ENCODE measurements at places on chromosomes 6 and 20. TPM values are rescaled to one million over a fixed set of nuclear protein-coding genes. Genes with fewer than 3 reads are reported as not detected.

GRCh38 chr6:81856872-81857271 lies 104.4 kb upstream of the TENT5A start:
- H3K27me3 ChIP-seq, result no peaks in the 10 kb centered on the region
- no peak for DNase-seq
- H3K4me1 ChIP-seq, result no peaks in the 10 kb centered on the region
- no peak overlapping the region for H3K4me3 ChIP-seq
- no peaks in the 10 kb centered on the region for H3K36me3 ChIP-seq

RHAG gene
- not detected for total RNA-seq

- peak overlapping the region; percentile 37 for H3K27ac ChIP-seq
- DNase-seq, result no peak
- H3K4me1 ChIP-seq, result peaks cover 39% of the 10 kb centered on the region
- no peaks in the 10 kb centered on the region for H3K27me3 ChIP-seq
These were observed 14.7 kb downstream of the UQCC2 start for GRCh38 chr6:33696548-33697518.

DNA sequence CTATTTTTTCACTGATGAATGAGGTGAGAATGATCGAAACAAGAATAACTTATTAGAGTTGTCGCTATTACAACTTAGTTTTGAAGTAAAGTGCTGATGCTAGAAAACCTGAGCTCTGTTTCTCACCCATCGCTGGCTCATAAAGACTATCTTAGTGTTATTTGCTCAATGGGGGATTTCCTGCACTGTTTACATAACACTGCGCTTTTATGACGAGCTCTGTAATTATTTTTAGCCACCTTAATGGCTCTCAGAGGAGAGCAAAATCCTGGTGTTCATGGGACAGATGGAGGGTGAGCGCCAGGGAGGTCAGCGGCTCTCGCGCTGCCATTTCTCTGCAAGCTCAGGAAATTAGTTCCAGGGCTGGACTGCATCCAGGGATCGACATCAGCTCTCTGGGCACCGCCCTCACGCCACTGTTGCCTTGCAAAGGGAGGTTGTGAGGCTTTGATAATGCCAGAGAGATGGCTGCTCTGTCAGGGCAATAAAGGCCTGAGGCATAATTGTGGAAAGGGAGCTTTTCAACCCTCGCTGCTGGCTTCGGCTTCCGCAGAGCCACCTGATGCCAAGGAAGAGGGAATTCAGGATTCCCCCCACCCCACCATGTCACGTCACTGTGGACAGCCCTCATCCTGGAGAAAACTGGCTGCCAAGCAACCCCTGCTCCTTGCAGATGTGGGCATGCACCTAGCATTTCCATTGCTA lies 72.0 kb downstream of the DACT2 start:
- DNase-seq, result peak; percentile 74
- H3K27me3 ChIP-seq, result no peaks in the 10 kb centered on the region
- no peaks in the 10 kb centered on the region for H3K36me3 ChIP-seq
- no peak overlapping the region for H3K4me3 ChIP-seq

DNA sequence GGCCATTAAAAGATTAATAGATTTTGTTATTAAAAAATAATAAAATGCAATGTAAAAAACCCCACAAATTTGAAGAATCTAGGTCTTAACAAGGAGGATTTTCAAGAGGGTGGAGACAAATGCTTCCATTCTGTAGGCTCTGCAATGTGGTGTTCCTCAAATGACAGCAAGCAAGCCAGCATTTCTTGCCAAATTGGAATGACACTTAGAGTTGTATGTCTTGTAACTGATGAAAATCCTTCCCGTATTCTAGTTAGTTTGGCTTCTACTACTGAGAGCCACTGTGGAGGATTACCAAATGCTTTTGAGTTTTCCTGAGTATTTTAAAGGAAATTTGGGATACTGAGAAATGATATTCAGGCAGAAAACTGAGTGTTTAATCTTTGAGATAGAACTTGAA lies 1225.5 kb upstream of the CITED2 start:
- H3K36me3 ChIP-seq, result no peaks in the 10 kb centered on the region
- H3K4me1 ChIP-seq, result no peaks in the 10 kb centered on the region
- H3K4me3 ChIP-seq, result no peak overlapping the region
- no peaks in the 10 kb centered on the region for H3K27me3 ChIP-seq
- DNase-seq, result no peak

GRCh38 chr6:39904946-39905639 lies 29.2 kb downstream of the MOCS1 start:
- H3K36me3 ChIP-seq, result no peaks in the 10 kb centered on the region
- H3K4me1 ChIP-seq, result no peaks in the 10 kb centered on the region
- H3K27ac ChIP-seq, result no peak overlapping the region
- no peaks in the 10 kb centered on the region for H3K27me3 ChIP-seq
- H3K4me3 ChIP-seq, result no peak overlapping the region

SLC26A8 gene
- 52.0 TPM for total RNA-seq

GRCh38 chr20:35711588-35712209 lies 12.5 kb downstream of the ROMO1 start:
- H3K36me3 ChIP-seq, result no peaks in the 10 kb centered on the region
- no peak overlapping the region for H3K27ac ChIP-seq
- DNase-seq, result no peak
- no peaks in the 10 kb centered on the region for H3K4me1 ChIP-seq
- no peak overlapping the region for H3K4me3 ChIP-seq

GRCh38 chr20:18831830-18832499 lies 18.4 kb downstream of the SCP2D1 start:
- no peaks in the 10 kb centered on the region for H3K27me3 ChIP-seq
- no peak overlapping the region for H3K27ac ChIP-seq
- no peaks in the 10 kb centered on the region for H3K36me3 ChIP-seq

DNA sequence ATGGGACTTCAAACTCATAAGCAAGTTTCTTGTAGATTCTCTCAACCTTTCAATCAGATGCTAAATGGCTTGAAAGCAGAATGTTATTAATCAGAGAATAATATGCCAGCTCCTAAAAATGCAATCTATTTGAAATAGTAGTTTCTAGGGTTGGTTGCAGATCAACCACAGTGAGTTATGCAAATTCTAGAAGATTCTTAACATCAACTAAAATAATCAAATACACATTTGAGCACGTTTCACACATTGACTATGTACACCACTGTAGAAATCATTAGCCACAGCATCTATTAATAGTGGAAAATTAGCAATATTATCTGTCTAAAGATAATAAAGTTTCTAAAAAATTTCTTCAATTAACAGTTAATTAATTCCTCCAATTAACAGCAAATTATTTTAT lies 141.9 kb upstream of the GJE1 start:
- no peaks in the 10 kb centered on the region for H3K27me3 ChIP-seq
- no peaks in the 10 kb centered on the region for H3K36me3 ChIP-seq
- DNase-seq, result no peak
- H3K4me1 ChIP-seq, result no peaks in the 10 kb centered on the region
- H3K4me3 ChIP-seq, result no peak overlapping the region

GRCh38 chr20:719816-720215 lies 44.2 kb upstream of the SCRT2 start:
- no peak for DNase-seq
- H3K4me3 ChIP-seq, result no peak overlapping the region
- H3K27me3 ChIP-seq, result no peaks in the 10 kb centered on the region
- H3K4me1 ChIP-seq, result no peaks in the 10 kb centered on the region
- H3K27ac ChIP-seq, result no peak overlapping the region

- no peak for DNase-seq
- no peak overlapping the region for H3K4me3 ChIP-seq
These were observed 59.2 kb upstream of the KIF25 start for GRCh38 chr6:167937948-167938911.

DNA sequence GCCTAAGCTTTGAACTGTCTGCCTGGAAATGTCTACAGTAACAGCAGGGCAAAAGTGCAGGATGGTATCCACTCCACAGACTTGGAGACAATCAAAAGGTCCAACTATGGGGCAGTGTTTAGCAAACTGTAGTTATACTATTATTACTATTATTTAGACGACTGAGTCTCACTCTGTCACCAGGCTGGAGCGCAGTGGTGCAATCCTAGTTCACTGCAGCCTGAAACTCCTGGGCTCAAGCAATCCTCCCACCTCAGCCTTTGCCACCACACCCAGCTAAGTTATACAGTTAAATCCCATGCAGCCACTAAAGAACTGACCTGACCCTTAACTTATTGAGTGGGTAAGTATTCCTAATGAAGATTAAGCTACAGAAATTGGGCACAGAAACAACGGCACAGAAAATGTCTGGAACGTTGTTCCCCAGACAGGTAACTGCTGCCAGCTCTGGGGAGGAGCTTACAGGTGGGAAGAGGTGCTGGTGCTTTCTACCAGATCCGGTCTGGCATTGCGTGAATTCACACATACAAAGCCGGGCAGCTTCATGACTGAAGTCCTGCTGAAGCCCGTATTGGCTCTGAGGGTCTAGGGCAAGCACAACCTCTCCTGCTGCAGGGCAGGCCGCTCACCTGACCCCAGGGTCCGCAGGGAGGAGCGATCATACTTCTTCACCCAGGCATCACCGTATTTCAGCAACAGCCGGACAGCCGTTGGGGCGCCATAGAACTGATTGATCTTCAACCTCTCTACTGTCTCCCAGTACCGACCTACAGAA lies 27.0 kb upstream of the APMAP start:
- H3K4me1 ChIP-seq, result peaks cover 12% of the 10 kb centered on the region
- H3K4me3 ChIP-seq, result no peak overlapping the region
- H3K36me3 ChIP-seq, result no peaks in the 10 kb centered on the region
- H3K27ac ChIP-seq, result no peak overlapping the region
- H3K27me3 ChIP-seq, result no peaks in the 10 kb centered on the region
- DNase-seq, result no peak

DNA sequence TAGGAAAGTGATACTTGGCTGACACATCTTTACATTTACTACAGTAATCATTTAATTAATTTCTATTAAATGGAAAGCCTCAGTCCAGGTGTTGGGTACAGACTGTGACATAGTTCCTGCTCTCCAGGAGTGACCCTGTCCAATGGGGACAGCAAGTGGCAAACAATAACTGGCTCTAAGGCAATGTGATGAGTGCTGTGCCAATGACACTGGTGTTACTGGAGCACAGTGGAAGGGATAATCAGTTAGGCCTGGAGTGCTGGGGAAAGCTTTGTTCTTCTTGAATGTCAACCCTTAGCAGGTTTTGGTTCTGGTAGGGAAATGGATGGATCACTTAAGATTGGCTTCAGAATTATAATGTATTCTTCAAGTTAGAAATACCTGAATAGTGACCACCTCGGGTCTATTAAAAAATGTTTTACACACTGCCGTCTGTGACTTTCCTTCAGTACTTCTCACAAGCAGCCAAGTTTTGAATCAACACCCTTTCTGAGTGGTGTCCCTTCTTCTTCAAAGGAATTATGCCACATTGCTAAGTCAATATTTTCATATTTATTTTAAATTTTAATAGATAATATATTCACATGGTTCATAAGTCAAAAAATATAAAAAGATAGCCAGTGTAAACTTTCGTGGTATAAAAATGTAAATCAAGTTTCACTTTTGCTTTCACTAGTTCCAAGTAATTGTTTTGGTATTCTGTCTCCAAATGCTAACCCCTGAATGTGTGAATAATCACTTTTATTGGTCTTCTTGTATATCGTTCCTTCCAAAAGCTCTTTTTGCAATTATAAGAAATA lies 9.6 kb downstream of the CMTR1 start:
- no peaks in the 10 kb centered on the region for H3K27me3 ChIP-seq
- peak overlapping the region; percentile 65 for H3K27ac ChIP-seq
- H3K36me3 ChIP-seq, result peaks cover 4% of the 10 kb centered on the region

GRCh38 chr6:31401403-31401802 lies 2.0 kb upstream of the MICA start:
- peaks cover 26% of the 10 kb centered on the region for H3K4me1 ChIP-seq
- no peaks in the 10 kb centered on the region for H3K27me3 ChIP-seq
- H3K4me3 ChIP-seq, result peak overlapping the region; percentile 82

DNA sequence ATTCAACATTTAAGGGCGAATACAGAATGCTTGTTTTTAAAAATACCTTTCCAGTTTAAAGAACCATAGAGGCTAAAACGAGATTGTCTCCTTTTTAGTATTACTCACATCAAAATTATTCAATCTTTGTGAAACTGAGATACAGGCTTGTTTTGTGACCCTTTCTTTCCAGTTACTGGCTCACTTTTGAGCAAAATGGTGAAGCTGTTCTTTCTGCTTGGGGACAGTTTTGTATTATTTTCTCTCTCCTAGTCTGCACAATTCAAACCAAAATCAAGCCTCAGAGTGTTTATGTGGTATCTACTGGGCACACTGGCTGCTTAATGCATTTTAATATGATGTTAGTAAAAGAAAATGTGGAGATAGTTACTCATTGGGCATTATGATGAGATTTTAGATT lies 36.5 kb downstream of the HIVEP1 start:
- H3K4me1 ChIP-seq, result no peaks in the 10 kb centered on the region
- no peaks in the 10 kb centered on the region for H3K36me3 ChIP-seq
- H3K27me3 ChIP-seq, result no peaks in the 10 kb centered on the region
- no peak for DNase-seq

DNA sequence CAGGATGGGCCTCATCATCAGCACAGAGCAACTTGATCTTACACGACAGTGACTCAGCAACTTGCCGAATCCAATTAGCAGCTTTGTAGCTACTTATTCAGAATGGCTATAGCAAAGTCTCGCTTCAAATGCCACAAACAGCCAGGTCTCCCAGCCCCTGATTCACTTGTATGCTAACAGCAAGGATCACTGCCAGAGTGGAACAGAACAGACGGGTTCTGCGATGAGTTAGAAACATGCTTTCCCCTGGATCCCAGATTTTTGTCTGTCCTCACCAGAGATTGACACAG lies 254.4 kb downstream of the NRN1 start:
- no peaks in the 10 kb centered on the region for H3K36me3 ChIP-seq
- H3K4me1 ChIP-seq, result no peaks in the 10 kb centered on the region
- no peak for DNase-seq
- no peak overlapping the region for H3K27ac ChIP-seq

ADGRB3 gene
- total RNA-seq, result 4.3 TPM

CST9L gene
- total RNA-seq, result 78.8 TPM

LAMA2 gene
- total RNA-seq, result 94.8 TPM

TAP2 gene
- total RNA-seq, result 10.2 TPM

CALHM4 gene
- 0.25 TPM for total RNA-seq

NCOA7 gene
- total RNA-seq, result 18.9 TPM

DNA sequence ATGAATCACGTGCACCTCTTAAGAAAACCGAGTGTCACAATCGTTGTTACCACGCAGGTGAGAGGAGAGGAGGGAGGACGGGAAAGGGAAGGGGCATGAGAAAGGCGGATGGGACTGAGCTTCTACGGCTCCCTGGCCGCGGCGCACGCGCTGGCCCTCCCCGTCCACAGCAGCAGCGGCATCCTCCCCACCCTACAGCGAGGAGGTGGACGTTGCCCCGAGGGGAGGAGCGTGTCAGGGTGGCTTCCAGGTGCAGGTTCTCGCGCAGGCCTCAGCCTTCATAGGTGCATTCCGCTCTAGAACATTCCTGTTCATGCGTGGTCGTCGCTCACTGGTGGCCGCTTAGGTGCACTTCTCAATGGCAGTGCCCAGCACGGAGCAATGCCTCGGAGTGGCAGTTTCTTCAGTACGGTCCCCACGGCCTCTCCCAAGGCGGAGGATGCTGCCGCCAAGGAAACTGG lies 29.7 kb upstream of the AFDN start:
- peak overlapping the region; percentile 4 for H3K4me3 ChIP-seq
- H3K27ac ChIP-seq, result no peak overlapping the region
- H3K4me1 ChIP-seq, result peaks cover 4% of the 10 kb centered on the region
- H3K27me3 ChIP-seq, result no peaks in the 10 kb centered on the region
- DNase-seq, result peak; percentile 14

GRCh38 chr6:166277018-166277417 lies 31.2 kb downstream of the PRR18 start:
- no peak overlapping the region for H3K27ac ChIP-seq
- no peak for DNase-seq
- no peaks in the 10 kb centered on the region for H3K27me3 ChIP-seq
- H3K4me1 ChIP-seq, result no peaks in the 10 kb centered on the region
- H3K36me3 ChIP-seq, result no peaks in the 10 kb centered on the region
- no peak overlapping the region for H3K4me3 ChIP-seq
